ENCODE measurements at places on chromosomes 1 and 21. TPM values are rescaled to one million over a fixed set of nuclear protein-coding genes. Genes with fewer than 3 reads are reported as not detected.

DNA sequence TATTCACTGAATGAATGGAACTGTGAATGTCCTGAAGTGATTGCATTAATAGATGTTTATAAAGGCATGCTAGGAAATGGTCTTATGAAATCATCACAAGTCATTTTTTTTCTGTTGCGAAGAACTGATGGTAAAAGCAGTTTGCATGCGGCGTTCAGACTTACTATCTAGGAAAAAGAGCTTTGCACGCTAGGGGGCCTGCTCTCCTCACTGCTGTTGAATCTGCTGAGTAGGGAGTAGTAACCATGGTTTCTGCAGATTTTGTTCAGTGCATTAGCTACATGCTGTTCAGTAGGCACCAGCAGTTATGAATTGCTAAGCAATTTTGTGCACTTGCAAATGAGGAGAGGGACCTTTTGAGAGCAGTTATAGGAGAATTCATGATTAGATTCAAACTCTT is 57.9 kb downstream of the CENPF start:
- peak; percentile 42 for DNase-seq

DNA sequence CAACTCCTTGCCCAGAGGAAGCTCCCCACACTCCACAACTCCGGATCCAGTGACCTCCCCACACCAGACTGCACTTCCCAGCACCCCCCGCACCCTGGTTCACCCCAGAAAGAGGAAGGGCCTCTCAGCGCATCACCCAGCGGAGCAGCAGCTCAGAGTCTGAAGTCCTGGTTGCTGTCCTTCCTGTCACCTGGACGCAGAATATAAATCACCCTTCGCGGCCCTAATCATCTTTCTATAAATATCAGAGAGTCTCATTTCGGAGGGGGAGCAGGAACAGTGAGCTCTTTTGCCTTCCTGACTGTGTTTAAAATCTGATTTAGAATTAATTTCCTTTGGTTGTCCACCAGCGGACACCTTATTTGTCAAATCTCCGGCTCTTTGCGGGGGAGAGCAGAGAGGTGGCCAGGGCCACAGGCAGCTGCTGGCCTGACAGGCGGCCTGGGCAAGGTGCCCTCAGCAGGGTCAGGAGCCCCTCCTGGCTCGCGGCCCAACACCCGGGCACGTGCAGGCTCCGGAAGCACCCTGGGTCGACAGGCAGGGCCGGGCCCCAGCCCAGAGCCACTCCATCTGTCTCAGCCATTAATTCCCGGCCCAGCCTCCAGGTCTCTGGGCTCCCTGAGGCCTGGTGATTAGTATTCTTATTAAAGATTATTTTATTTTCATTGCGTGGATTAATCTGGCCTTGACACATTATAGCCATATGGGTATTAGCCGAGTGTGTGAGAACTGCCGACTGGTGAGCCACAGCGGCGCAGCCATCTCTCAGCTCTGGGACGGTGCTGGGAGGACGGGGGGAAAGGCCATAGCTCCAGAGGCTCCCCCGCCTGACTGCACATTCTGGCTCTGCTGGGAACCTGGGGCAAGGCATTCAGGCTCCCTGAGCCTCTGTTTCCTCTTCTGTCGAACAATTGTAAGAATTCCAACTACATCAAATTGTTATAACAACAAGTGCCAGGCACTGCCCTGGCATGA is 19.7 kb downstream of the EPHA8 start:
- DNase-seq = no peak

- no peak for DNase-seq
Observed at GRCh38 chr1:95542936-95543335, 308.9 kb downstream of the RWDD3 start.

- no peak for DNase-seq
Observed at GRCh38 chr1:42931911-42932422, 26.7 kb downstream of the SLC2A1 start.

GRCh38 chr21:29144736-29145353 is 14.4 kb downstream of the MAP3K7CL start:
- DNase-seq = peak; percentile 19

DNA sequence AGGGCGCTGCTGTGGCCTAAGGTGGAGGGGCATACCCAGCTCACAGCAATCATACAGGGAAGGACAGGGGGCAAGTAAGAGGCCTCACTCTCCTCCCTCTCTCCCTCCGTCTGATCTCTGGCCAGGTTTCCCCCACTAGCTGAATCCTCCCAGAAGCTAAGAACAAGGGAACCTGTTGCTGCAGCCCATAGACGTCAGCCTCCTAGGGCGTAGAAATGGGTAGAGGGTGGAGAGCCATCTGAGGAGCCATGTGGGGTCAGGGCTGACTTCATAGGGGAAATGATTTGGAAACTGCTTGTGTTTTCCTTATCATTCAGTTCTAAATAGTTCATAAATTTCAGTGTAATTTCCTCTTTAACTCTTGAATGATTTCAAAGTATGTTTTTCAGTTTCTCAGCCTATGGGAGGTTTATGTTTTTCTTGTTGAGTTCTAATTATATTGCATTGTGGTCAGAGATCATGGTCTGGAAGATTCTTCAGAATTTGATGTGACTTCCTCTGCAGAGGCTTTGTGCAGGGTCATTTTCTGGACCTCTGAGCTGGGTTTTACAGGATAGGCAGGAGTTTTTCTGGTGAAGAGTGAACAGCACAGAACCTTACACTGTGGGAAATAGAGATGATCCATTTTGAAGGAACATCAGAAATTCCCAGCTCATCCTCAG is 2.3 kb upstream of the MOB3C start:
- no peak for DNase-seq

DNA sequence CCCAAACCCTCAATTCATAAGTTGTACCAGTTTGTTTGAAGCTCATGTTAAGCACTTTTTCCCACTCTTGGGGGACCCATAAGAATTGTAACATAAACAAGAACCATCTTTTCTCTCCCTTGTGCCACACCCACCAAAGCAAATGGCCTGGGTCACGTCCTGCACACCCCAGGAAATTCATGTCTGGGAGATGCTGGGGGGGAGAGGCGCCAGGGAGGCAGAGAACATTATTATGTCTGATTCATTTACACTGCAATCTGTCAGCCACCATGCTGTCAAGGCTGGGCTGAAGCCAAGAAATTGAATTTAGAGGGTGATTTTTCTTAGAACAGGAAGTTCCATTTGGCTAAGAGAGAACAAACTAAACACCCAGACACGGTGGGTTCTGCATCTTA is 37.2 kb upstream of the IPO9 start:
- peak; percentile 44 for DNase-seq

- no peak for DNase-seq
Observed at GRCh38 chr1:34367954-34368353, 191.2 kb downstream of the C1orf94 start.

DNA sequence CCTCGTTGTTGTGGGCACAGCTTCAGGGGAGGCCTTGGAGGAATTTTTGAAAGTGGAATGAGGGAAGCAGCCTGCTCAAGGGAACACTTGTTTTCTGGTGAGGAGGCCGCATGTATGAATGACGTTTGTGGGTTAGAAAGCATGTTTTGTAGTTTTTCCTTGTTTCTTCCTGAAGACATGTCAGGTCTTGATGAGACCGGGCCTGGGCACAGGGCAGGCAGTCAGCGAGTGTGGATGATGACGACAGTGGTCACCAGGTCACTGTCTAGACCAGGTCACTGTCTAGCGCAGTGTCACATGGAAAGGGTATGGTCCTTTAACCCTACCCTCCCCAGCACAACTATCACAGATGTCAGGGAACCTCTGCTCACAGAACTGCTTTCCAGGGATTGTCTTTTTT is 7.3 kb downstream of the PSEN2 start:
- no peak for DNase-seq

Gene BCL2L15
- total RNA-seq = 2.3 TPM

Gene CR1
- not detected for total RNA-seq

Gene CNTN2
- total RNA-seq = not detected

Gene LAMC2
- 751 TPM for total RNA-seq

Gene TDRD5
- total RNA-seq = 0.12 TPM

Gene FMO3
- total RNA-seq = not detected
